A549 treated with Hydrocortisone at 1 μM for 4 hours (cell line): ENCODE measurements at places on chromosomes 5 and 9. TPM values are rescaled to one million over a fixed set of nuclear protein-coding genes. Genes with fewer than 3 reads are reported as not detected.

Gene CRB2
- total RNA-seq, result 0.09 to 0.20 TPM (median 0.10 TPM) in 5 replicates

Gene FST
- total RNA-seq, result 1.3 to 2.3 TPM (median 1.9 TPM) in 5 replicates

Gene ADAMTS16
- 1.3 to 5.0 TPM (median 1.6 TPM) in 5 replicates for total RNA-seq

Gene RASGEF1C
- 0.08 to 0.20 TPM (median 0.11 TPM) in 5 replicates for total RNA-seq

Gene GFI1B
- total RNA-seq, result 0.07 to 0.20 TPM (median 0.10 TPM) in 5 replicates

Gene CATSPER3
- total RNA-seq, result 0.22 to 0.56 TPM (median 0.34 TPM) in 5 replicates
